ENCODE measurements at places on chromosomes 12 and 14. TPM values are rescaled to one million over a fixed set of nuclear protein-coding genes. Genes with fewer than 3 reads are reported as not detected.

DNA sequence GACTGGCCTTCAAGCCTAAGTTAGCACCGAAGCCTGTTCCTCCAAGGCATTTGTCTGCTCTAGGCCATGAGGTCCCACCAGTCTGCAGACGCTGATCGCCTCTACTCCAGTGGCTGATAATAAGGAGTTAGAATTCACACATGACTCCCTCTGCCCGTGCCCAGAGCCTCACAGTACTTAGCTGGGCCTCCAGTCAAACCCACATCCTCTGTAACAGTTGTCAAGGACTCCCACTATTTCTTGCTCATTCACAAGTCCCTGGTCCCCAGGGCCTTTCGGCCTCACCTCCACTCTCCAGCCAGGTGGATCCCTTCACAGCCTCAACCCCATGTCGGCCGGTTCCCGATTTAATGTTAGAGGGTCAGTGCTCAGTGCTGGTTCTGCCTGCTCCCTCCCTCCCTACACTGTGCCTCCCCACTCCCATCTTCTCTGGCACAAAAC, 6.3 kb upstream of the KRT5 start:
- H3K4me1 ChIP-seq = peaks cover 4% of the 10 kb centered on the region
- H3K27ac ChIP-seq = no peak overlapping the region
- no peaks in the 10 kb centered on the region for H3K36me3 ChIP-seq
- DNase-seq = no peak
- H3K4me3 ChIP-seq = no peak overlapping the region

DNA sequence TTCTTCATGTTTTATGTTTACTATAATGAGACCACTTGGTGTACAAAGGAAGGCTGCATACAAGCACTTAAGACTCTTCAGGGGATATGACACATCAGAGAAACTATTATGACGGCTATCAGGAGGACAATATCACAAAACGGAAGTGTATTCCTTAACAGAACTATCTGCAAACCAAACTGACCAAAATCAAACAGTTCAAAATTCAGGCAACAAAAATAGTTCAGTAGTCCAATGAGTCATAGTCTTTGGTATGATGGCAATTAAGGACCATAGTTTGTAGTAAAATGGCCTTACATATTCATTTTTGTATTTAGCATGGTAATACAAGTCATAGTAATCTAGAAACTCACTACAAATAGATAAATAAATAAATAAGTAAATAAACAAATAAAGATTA, 1638.7 kb upstream of the SEL1L start:
- H3K4me3 ChIP-seq = no peak overlapping the region
- no peaks in the 10 kb centered on the region for H3K4me1 ChIP-seq
- no peak for DNase-seq
- no peaks in the 10 kb centered on the region for H3K36me3 ChIP-seq
- no peaks in the 10 kb centered on the region for H3K27me3 ChIP-seq
- no peak overlapping the region for H3K27ac ChIP-seq

GRCh38 chr14:59253527-59253926, 65.1 kb downstream of the DAAM1 start:
- no peak for DNase-seq
- H3K4me1 ChIP-seq = no peaks in the 10 kb centered on the region

DNA sequence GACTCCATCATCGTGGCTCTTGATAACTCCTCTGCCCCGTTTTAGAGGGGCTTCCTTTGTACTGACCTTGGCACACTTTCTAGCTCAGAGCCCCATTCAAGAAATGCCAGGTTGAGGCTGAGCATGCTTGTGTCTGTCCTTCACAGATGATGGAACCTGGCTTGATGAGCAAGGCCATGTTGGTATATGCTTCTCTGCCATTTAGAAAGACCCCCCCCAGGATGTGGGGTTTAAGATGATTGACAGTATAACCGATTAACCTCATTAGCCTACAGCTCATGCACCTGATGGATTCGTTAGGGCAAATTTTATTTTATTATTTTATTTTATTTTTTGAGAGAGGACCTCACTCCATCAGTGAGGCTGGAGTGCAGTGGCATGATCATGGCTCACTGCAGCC, 21.0 kb downstream of the BATF start:
- peaks cover 69% of the 10 kb centered on the region for H3K36me3 ChIP-seq
- peaks cover 72% of the 10 kb centered on the region for H3K4me1 ChIP-seq
- peak overlapping the region; percentile 67 for H3K4me3 ChIP-seq
- H3K27ac ChIP-seq = peak overlapping the region; percentile 96
- DNase-seq = no peak

DNA sequence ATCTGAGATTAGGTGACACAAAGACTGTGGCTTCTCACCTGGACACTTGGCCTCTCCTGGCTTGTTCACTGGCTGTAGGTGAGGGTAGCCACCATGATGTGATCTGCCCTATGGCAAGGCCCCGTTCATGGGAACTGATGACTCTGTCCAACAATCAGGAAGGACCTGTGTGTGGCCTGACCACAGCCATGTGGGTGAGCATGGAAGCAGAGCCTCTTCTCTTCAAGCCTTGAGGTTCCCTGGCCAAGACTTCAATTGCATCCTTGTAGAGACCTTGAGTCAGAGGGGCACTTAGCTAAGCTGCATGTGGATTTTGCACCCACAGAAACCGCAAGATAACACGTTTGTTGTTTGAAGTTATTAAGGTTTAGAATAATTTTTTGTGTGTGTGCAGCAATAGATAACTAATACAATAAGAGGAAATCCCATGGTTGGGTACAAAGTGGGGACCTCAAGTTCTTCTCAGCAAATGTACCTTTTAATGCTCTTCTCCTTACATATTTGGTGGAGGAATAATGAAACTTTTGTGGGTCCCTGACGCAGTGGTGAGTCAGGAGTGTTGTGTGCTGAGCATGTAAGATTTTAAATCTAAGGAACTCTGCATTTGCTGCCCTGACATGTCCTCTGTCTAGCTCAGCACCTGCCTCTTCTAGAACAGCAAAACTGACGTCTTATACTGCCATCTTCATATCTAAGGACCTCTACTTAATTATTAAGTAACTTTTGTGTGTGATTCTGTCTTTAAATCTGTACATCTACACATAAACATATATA, 27.5 kb upstream of the PLEKHG7 start:
- H3K27ac ChIP-seq = no peak overlapping the region
- DNase-seq = no peak
- no peaks in the 10 kb centered on the region for H3K36me3 ChIP-seq
- no peak overlapping the region for H3K4me3 ChIP-seq
- H3K4me1 ChIP-seq = no peaks in the 10 kb centered on the region

GRCh38 chr12:108826807-108827721, 30.3 kb downstream of the SSH1 start:
- peaks cover 54% of the 10 kb centered on the region for H3K4me1 ChIP-seq
- no peak for DNase-seq
- peak overlapping the region; percentile 34 for H3K4me3 ChIP-seq

DNA sequence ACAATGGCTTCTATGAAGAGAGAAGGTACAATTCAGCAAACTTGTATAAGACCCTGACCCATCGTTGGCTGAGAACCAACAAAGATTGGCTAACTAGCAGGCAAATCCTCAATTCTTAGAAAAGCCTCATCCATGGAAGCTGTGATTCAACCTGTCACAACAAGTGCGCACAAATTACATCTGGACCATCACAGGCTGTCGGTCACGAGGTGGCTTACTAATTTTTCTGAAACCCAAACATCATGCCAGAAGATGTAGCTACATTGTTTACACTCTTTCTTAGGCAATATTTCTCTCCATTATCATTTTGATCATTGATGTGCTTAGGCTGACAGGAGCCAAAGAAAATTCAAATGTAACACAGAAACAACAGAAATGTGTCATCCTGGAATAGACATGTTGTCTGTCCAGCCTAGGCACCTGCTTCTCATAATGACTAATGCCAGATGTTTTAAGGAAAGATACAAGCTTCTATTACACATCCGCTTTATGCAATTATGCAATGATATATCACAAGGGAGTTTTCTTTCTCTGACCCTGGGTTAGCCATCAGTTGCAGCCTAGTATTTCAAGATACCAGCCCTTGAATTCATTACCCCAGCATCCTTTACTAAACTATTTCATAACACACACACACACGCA, 92.9 kb upstream of the DIO2 start:
- H3K36me3 ChIP-seq = no peaks in the 10 kb centered on the region
- no peaks in the 10 kb centered on the region for H3K4me1 ChIP-seq
- DNase-seq = no peak
- H3K27ac ChIP-seq = no peak overlapping the region

DNA sequence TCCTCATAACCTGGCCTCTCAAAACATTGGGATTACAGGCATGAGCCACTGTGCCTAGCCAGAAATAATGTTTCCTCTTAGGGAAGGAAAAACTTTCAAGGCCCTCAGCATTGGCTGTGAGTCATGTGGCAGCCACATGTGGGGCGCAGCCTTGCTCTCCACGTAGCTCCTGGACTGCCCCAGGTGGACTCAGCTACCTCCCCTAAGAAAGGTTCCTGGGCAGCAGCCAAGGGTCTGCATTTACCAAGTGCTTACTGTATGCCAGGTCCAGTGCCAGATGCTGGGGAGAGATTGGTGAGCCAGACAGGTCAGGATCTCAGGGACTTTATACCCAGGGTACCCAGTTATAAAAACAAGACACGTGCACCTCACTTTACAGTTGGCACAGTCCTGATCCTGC, 3.7 kb upstream of the TRPV4 start:
- no peak overlapping the region for H3K27ac ChIP-seq
- peaks cover 34% of the 10 kb centered on the region for H3K27me3 ChIP-seq
- H3K4me3 ChIP-seq = no peak overlapping the region
- peaks cover 3% of the 10 kb centered on the region for H3K4me1 ChIP-seq

- H3K36me3 ChIP-seq = no peaks in the 10 kb centered on the region
- no peak overlapping the region for H3K4me3 ChIP-seq
- H3K27me3 ChIP-seq = peaks cover 50% of the 10 kb centered on the region
- DNase-seq = no peak
Measured at GRCh38 chr12:57853864-57854556, 7.5 kb upstream of the CTDSP2 start.

DNA sequence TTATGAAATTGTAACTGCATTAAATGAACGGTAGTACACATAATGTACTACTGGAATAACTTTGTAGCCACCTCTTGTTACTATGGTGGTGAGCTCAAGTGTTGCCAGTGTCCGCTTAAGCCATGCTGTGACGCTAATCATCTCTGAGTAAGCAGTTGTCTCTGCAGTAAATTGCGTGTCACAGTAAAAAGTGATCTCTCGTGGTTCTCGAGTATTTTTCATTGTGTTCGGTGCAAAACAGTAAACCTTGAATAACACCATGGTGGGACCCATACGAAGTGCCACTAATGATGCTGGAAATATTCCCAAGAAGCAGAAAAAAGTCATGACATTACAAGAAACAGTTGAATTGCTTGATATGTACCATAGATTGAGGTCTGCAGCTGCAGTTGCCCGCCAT, 524.8 kb downstream of the SOX5 start:
- H3K4me3 ChIP-seq = no peak overlapping the region
- H3K36me3 ChIP-seq = no peaks in the 10 kb centered on the region
- no peak for DNase-seq
- no peaks in the 10 kb centered on the region for H3K27me3 ChIP-seq
- H3K4me1 ChIP-seq = no peaks in the 10 kb centered on the region
- no peak overlapping the region for H3K27ac ChIP-seq

DNA sequence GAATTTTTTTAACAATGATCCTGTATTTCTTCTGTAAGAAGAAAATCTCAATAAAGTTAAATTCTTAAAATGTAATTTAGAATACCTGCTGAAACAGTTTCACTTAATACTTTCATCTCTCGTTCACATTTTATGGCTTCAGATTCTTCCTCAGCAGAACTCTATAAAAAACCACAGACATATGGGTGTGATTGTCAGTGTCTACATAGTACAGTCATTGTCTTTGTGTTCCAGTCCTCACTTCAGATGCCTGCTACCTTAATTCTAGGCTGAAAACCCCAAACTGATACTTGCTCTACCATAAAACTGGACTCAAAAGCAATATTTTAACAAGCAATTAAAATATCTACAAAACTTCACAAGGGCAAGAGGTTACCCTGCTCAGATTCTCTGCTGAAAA, 71.8 kb downstream of the DNAI7 start:
- H3K4me3 ChIP-seq = no peak overlapping the region
- H3K27ac ChIP-seq = no peak overlapping the region
- H3K4me1 ChIP-seq = no peaks in the 10 kb centered on the region
- DNase-seq = no peak
- no peaks in the 10 kb centered on the region for H3K36me3 ChIP-seq
- peaks cover 1% of the 10 kb centered on the region for H3K27me3 ChIP-seq

GRCh38 chr12:22255097-22255496, 79.4 kb downstream of the ST8SIA1 start:
- H3K27me3 ChIP-seq = peaks cover 4% of the 10 kb centered on the region
- no peak for DNase-seq
- H3K4me1 ChIP-seq = peaks cover 2% of the 10 kb centered on the region

GRCh38 chr12:132570635-132571034, 39.7 kb downstream of the LRCOL1 start:
- DNase-seq = no peak
- H3K27me3 ChIP-seq = no peaks in the 10 kb centered on the region
- H3K36me3 ChIP-seq = peaks cover 1% of the 10 kb centered on the region
- H3K4me3 ChIP-seq = no peak overlapping the region
- no peaks in the 10 kb centered on the region for H3K4me1 ChIP-seq
- no peak overlapping the region for H3K27ac ChIP-seq

- DNase-seq = no peak
- H3K4me1 ChIP-seq = peaks cover 14% of the 10 kb centered on the region
- no peak overlapping the region for H3K4me3 ChIP-seq
- peak overlapping the region; percentile 8 for H3K27ac ChIP-seq
- H3K36me3 ChIP-seq = no peaks in the 10 kb centered on the region
Measured at GRCh38 chr14:21109377-21110138, 8.7 kb downstream of the TMEM253 start.

GRCh38 chr14:99296517-99296916, 24.5 kb upstream of the BCL11B start:
- DNase-seq = peak; percentile 42
- no peak overlapping the region for H3K27ac ChIP-seq
- H3K4me1 ChIP-seq = no peaks in the 10 kb centered on the region

DNA sequence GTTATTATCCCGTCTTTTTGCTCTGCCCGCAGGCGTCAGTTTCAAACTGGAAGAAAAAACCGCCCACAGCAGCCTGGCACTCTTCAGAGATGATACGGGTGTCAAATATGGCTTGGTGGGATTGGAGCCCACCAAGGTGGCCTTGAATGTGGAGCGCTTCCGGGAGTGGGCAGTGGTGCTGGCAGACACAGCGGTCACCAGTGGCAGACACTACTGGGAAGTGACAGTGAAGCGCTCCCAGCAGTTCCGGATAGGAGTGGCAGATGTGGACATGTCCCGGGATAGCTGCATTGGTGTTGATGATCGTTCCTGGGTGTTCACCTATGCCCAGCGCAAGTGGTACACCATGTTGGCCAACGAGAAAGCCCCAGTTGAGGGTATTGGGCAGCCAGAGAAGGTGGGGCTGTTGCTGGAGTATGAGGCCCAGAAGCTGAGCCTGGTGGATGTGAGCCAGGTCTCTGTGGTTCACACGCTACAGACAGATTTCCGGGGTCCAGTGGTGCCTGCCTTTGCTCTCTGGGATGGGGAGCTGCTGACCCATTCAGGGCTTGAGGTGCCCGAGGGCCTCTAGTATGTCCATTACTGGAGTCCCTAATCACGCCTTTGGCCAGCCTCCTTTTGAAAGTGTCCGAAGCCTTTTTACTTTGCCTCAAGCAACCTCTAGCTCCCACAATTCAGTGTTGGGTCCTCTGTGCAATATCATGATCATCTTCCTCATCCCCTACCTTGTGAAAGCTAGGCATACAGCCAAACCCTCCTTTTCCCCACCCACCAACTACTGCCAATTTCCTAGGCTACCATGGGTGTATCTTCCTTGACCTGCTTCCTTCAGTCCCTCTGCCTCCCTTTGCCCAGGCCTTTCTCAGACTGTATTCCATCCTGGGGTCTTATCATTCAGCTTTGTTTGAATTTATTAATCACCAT, 891 bp downstream of the SPRYD4 start:
- H3K4me3 ChIP-seq = peak overlapping the region; percentile 92
- no peak for DNase-seq
- H3K27ac ChIP-seq = peak overlapping the region; percentile 98

Gene AKAP5
- total RNA-seq = 0.90 TPM

Gene TPPP2
- total RNA-seq = not detected

Gene FSCB
- not detected for total RNA-seq

Gene PPP4R4
- total RNA-seq = 3.1 TPM

Gene RPGRIP1
- total RNA-seq = not detected
